NCI-H1436 treated with DMSO at 0.1 percent for 48 hours (cell line): ENCODE measurements at places on chromosomes 12 and 14.

DNA sequence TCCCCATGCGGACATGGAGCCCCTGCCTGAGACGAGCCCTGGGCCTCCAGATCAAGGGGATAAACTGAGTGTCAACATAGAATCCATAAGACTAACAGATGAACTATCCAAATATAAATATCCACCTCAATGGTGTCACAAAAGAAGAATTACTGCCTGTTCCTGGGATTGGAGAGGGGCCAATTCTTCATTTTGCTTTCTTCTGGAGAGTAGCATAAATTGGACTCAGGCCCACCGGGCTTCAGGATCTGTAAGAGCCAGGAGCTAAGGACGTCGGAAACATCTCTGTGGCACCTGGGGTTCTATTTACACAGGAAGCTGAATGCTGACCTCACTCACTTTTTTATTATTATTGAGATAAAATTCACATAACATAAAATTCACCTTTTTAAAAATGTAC, 408.2 kb upstream of the CCDC196 start:
- DNase-seq, result no peak

GRCh38 chr12:58656254-58657009, 263.9 kb downstream of the LRIG3 start:
- no peak for DNase-seq

GRCh38 chr14:47332106-47332505, 343.3 kb downstream of the MDGA2 start:
- no peak for DNase-seq

- no peak for DNase-seq
Measured at GRCh38 chr12:53190108-53190729, 9.5 kb upstream of the CSAD start.

GRCh38 chr12:124191966-124192365, 102.9 kb upstream of the RFLNA start:
- DNase-seq, result no peak

DNA sequence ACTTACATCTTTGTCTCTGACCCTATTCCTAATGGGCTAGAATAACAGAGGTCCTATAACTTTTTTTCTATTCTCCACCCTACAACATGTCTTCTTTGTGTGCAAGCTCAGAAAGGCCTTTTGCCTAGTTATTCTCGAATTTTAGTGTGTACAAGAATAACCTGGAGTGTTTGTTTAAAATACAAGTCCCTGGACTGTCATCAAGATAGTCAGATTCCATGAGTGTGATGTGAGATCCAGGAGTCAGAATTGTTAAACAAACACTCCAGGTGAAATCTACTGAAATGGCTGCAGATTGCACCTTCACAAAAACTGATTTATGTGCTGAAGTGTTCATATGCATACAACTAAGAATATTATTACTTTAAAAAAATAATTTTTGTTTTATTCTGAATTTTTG, 114.4 kb upstream of the DIO2 start:
- DNase-seq, result no peak

DNA sequence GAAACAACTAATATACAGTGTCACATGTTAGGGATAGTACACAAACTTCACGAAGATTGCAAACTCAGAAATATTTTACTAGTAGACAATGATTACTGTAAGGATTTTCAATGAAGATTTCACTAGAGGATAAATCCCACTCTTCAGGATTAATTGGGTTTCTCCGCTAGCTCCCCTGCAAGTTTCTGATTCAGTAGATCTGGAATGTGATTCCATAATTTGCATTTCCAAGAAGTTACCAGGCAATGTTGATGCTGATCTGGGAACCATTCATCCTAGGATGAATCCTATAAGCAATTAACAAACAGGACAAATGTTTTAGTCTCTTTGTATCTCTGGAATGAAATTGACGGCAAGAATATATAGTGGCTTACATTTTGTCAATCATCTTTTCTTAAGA, 272.4 kb downstream of the ALX1 start:
- no peak for DNase-seq

- no peak for DNase-seq
Measured at GRCh38 chr14:99664937-99665273, 19.2 kb upstream of the CYP46A1 start.

DNA sequence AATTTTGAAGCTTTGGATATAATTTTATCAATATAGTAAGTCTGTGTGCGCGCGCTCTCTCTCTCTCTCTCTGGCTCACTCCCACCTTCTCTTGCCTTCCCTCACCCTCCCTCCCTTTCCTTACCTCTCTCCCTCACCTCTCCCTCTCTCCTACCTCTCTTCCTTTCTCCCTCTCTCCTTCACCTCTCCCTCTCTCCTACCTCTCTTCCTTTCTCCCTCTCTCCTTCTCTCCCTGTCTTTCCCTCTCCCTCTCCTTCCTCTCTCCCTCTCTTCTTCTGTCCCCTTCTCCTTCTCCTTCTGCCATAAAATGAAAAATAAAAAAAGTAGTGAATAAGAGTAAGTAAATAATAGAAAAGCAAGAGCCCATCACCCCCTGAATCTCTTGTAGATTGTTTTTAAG, 9.0 kb upstream of the NUDT4 start:
- no peak for DNase-seq

DNA sequence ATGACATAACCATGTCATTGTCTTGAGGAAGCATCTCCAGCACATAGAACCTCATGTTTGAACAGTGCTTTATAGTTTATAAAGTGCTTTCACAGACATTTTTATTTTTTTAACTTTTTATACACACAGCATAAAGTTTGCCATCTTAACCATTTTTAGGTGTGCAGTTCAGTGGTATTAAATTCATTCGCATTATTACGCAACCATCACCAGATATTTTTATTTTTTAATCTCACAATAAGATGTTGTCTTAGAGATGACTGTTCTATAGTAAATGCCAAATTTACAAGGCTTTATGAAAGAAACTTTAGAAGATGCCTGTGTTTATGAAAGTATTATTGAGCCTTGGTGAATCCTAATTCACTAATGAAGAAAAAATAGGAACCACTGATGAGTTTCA, 19.9 kb downstream of the CYP46A1 start:
- no peak for DNase-seq

- no peak for DNase-seq
Measured at GRCh38 chr12:28699029-28699428, 450.0 kb upstream of the FAR2 start.
